ENCODE measurements at places on chromosomes 16 and 17. TPM values are rescaled to one million over a fixed set of nuclear protein-coding genes. Genes with fewer than 3 reads are reported as not detected.

- DNase-seq: no peak
Observed at GRCh38 chr17:60047046-60047445, 31.7 kb downstream of the HEATR6 start.

GRCh38 chr16:66714654-66715307 lies 18.2 kb upstream of the CMTM4 start:
- DNase-seq: no peak

- DNase-seq: no peak
Observed at GRCh38 chr16:8872967-8873865, 4.4 kb upstream of the CARHSP1 start.

DNA sequence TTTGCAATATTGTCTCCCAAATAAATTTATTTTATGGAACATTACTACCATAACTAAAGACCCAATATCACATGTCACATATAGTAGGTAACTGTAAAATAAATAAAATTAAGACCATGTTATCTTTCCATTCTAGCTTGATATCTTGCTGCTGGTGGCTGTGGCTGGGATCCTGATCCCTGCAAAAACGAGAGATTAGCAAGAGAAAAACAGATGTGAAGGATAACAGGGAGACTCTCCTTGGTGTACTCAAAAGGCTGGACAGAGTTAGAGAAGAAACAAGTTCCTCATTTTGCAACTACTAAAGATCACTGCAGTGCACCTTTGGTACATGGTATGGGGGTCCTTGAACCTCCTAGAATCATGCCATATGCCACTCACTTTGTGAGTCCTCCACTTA lies 49.7 kb downstream of the ARHGAP27 start:
- DNase-seq: no peak

DNA sequence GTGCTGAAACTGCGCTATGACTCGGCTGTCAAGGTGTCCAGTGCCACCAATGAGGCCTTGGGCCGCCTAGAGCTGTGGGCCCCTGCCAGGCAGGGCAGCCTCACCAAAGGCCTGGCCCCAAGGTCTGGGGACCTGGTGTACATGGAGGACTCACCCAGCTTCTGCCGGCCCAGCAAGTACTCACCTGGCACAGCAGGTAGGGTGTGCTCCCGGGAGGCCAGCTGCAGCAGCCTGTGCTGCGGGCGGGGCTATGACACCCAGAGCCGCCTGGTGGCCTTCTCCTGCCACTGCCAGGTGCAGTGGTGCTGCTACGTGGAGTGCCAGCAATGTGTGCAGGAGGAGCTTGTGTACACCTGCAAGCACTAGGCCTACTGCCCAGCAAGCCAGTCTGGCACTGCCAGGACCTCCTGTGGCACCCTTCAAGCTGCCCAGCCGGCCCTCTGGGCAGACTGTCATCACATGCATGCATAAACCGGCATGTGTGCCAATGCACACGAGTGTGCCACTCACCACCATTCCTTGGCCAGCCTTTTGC lies 25.0 kb downstream of the WNT9B start:
- DNase-seq: peak; percentile 30

The KRT12 gene
- not detected for polyA plus RNA-seq

The MLYCD gene
- 2.3 TPM for polyA plus RNA-seq

The CCDC102A gene
- polyA plus RNA-seq: 14.5 TPM

The SRL gene
- polyA plus RNA-seq: not detected
